ENCODE measurements at places on chromosomes 16 and 17.

DNA sequence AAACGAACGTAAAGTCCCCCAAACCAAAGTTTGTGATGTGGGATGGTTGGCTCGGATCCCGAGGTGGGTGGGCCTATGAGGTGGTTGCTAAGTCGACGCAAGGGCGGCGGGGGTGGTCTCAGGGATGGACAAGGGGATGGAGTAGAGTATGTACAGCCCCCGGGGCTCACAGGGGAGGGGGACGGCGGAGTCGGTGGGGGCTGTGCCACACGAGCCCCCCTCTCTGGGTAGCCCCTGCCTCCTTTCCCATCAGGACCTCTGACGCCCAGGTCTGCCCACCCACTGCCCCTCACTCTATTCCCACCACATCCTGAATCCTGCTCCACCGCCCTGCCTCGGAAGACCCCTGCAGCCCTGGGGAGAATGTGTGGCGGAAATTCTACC lies 15.2 kb downstream of the IL34 start:
- no peak for DNase-seq

GRCh38 chr17:80991645-80992076 lies at the start of gene CHMP6:
Gene CHMP6 (plus strand): TSS chr17:80991841. CDS start chr17:80991919, 78 bp downstream.
- DNase-seq, result peak; percentile 62

GRCh38 chr17:82474223-82475010 lies 15.9 kb downstream of the NARF start:
- no peak for DNase-seq

DNA sequence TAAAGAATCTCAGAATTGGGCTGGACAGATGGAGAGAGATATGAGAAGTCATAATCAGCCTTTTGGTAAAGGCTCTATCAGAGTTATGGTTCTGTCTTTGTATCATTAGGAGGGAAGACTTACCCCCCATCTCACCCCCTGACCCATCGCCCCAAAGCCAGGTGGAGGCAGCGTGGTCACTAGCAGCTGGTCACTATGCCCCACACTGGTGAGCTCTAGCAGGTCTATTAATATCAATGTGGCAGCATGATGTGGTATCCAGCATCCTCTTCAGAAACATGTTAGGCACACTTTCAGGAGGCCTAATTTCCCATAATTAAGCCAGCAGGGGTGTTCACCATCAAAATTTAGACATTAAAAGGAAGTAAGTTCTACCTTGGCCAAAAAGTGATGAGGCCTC lies 183.8 kb upstream of the COX10 start:
- no peak for DNase-seq

GRCh38 chr17:80322864-80323263 lies 62.2 kb downstream of the RNF213 start:
- DNase-seq, result no peak

DNA sequence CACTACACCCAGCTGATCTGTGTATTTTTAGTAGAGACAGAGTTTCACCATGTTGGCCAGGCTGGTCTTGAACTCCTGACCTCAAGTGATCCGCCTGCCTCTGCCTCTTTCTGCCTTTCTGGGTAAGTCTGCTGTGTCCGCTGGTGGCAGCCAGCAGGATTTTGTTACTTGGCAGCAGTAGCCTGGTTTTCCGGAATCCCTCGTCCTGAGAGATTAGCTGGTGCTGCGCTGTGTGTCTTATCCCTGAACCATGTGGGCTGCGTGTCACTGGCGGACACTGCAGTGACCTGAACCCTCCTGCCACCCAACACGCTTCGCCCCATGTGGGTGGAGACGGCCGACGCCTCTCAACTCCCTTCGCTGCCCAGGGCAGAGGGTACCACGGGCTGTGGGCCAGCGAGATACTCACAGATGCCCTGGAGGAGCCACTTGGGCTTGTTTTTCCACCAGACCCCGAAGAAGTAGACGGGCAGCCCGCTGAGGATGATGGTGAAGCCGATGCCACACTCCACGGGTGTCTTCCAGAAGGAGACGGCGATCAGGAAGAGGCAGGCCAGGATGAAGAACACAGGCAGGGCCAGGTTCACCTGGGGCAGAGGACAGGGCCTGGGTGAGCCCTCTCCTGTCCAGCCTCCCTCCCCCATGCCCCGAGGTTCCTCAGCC lies 35.2 kb downstream of the SLC7A5 start:
- no peak for DNase-seq

GRCh38 chr17:13047011-13047606 lies 29.3 kb upstream of the ELAC2 start:
- no peak for DNase-seq

DNA sequence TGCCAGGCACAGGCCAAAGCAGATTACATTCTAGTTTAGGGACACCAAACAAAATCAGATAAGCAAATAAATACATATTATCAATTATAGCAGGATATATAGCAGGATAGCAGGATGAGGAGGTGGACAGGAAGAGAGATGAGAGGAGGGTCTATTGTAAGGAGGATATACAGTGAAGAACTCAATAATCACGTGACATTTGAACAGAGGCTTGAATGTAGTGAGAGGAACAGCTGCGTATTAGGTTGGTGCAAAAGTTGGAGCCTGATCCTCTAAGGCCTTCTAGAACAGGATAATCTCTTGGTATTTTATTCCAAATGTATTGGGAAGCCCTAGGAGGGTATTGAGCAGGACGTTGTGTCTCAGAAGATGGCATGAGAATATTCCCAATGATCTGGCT lies 136.7 kb downstream of the CYLD start:
- DNase-seq, result no peak

GRCh38 chr16:21666772-21667171 lies 3.0 kb downstream of the OTOA start:
- no peak for DNase-seq

All from CD14-positive monocyte (primary cell).